ENCODE measurements at places on chromosomes 2 and 18.

DNA sequence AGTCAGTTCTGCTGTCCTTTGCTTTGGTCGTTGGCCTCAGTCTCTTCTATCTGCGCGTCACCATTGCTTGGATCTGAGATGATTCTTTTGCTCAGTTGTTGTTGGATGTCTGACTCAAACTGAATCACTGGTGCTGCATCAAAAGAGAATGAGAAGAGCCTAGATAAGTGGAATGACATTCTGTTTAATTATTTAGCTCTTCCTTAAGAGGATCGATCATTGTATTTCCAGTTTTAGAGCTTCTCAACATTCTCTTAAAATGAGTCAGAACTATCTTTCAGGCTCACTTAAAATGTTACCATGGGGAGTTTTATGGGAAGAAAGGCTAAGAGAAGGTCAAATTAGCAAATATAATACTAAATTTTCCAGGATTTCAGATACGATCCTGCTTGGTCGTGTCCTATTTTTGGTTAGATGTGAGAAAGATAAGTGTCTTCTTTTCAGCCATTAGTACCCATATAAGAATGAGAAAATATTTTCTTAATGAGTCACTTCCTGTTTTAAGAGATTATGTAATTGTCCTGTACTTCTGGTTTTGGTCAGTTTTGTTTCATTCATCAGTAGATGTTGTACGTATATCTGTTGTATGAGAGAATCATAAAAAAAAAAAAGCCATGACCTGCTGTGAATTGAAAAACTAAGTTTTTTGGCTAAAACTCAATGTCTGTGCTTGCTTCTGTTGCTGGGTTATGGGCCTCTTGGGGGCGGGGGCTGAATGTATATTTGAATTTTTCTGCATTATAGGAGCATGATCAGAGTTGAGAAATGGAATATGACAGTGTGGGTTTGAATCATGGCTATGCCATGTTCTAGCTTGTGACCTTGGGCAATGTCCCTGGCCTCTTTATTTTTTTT is 31.6 kb upstream of the CASP10 start:
- no peak for DNase-seq

DNA sequence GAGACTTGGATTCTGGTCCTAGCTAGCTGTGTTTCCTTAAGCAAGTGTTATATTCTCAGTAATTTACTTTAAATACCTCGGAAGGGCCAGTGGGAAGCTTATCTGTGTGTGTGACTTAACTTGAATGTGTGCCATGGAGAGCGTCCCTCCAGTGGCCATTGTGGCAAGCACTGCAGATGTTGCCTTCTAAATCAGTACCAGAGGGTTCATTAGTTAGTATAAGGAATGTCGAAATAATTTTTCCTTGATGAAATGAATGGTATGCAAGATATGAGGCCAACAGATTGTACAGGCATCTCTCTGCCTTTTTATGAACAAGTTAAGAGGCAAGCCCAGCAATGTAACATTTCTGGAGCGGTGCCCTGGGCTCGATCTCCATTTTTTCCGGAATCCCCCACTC is 52.0 kb downstream of the FBXO36 start:
- no peak for DNase-seq

DNA sequence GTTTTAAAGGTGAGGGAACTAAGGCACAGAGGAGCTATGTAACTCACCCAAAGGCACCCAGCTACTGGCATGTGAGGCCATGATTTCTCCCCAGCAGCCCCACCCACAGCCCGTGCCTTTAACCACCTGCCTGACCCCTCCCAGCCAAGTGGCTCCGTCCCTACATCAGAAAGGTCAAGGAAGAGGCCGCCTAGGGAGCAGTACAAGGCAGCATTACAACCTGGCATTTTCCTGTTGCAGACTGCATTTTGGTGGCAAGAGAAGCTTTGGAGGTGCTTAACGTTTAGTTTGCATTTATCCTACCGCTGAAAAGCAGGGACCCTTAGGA is 17.5 kb downstream of the STEAP3 start:
- no peak for DNase-seq

DNA sequence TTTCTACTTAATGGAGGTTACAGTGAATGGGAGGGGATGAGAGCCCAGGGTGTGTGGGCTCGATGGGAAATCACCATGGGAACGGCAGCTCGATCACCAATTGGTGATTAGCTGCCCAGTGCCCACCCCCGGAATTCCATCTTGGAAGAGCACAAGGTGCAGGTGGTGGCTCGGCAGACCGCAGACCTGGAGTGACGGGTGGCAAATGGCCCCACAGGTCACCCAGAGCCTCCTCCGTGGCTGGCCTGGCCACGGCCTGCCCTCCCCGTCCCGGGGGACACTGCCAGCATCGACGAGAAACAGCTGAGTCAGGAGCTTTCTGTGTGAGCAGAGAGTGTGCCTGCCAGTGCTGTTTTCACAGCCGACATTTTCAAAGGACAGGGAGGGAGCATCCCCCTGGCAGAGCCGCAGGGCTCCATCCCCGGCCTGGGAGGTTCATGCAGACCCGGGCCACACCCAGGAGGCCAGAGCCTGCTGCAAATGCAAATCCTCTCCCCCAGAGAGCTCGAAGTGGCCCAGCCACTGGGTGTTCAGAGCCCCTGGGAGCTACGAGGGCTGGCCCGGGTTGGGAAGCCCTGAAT is 176.4 kb upstream of the MYT1L start:
- DNase-seq = no peak

- no peak for DNase-seq
Measured at GRCh38 chr2:239396881-239397681, 3.7 kb downstream of the HDAC4 start.
